ENCODE measurements at places on chromosomes 11 and 22.

- no peak for DNase-seq
These were observed 30.4 kb upstream of the RASL10A start for GRCh38 chr22:29345932-29346331.

GRCh38 chr11:30346068-30346688 is 23.3 kb downstream of the ARL14EP start:
- peak; percentile 51 for DNase-seq

DNA sequence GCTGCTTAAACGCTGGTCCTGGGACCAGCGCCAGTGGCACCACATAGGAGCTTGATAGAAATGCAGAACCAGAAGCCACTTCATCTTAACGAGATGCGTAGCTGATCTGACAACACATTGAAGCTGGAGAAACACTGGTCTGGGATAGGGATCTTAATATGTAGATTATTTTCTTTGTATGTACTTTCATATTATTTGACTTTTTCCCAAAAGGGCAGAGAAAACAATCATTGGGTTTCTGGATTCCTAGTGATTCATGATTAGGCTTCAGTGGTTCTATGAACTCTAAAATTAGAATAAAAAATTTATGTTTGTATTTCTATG is 12.3 kb downstream of the MPEG1 start:
- no peak for DNase-seq

DNA sequence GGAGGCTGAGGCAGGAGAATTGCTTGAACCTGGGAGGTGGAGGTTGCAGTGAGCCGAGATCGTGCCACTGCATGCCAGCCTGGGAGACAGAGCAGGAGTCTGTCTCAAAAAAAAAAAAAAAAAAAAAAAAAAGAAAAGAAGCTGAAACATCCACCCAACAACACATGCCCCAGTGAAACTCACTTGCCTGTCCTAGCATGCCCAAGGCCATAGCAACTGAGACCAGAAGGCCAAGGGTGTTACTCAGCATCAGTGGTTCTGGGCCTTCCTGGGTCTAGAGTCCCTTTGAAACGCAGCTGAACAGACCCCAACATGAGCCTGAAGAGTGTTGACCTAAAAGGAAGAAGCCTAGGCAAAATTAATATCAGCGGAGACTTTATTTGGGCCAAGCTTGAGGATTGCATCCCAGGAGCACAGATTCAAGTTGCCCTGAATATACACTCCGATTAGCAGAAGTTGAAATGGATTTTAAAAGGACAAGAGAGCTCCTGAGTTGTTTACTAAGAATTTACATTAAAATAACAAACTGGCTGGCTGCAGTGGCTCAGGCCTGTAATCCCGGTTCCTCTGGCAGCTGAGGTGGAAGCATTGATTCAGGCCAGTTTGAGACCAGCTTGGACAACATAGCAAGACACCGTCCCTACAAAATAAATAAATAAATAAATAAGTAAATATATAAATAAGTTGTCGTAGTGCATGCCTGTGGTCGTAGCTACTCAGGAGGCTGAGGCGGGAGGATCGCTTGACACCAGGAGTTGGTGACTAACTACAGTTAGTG is 7.0 kb downstream of the PRDX5 start:
- no peak for DNase-seq

Data from dermis microvascular lymphatic vessel endothelial cell (primary cell).